ENCODE measurements at places on chromosomes 3 and 15. TPM values are rescaled to one million over a fixed set of nuclear protein-coding genes. Genes with fewer than 3 reads are reported as not detected.

- DNase-seq = no peak
Observed at GRCh38 chr3:72082776-72083462, 298.0 kb upstream of the PROK2 start.

The GRAMD2A gene
- total RNA-seq = 0.44 TPM

- DNase-seq = no peak
Observed at GRCh38 chr3:52146189-52146588, 8.0 kb downstream of the POC1A start.

DNA sequence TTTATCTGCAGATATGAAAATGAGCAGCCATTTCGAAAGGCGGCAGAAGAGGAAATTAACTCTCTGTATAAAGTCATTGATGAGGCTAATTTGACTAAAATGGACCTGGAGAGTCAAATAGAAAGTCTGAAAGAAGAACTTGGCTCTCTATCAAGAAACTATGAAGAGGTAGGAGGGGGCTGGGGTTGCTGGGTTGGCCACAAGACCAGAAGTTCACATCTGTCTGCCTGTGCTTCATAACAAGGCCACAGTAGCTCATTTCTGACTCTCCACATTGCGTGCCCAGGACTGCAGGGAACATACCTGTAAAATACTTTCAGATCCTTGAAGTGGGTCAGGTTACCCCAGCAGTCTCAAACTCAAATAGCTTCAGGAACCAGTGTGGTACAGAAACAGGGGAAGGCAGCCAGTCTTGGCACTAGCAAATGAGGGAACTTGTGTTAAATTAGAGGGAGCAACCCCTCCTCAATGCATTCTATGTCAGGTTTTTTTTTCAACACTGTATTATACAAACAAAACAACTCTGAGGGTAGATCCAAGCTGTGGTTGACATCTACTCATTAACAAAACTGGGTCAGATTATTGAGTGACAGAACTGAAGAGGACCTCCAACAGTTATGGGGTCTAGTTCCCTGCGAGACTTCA is 48.7 kb downstream of the BFSP2 start:
- no peak for DNase-seq

GRCh38 chr15:20356444-20356910 is 185.1 kb downstream of the GOLGA6L6 start:
- DNase-seq = peak; percentile 36

The CCDC9B gene
- total RNA-seq = 9.4 TPM

- peak; percentile 50 for DNase-seq
Observed at GRCh38 chr15:35540885-35541284, 5.1 kb downstream of the DPH6 start.

The BDH1 gene
- total RNA-seq = 12.4 TPM

DNA sequence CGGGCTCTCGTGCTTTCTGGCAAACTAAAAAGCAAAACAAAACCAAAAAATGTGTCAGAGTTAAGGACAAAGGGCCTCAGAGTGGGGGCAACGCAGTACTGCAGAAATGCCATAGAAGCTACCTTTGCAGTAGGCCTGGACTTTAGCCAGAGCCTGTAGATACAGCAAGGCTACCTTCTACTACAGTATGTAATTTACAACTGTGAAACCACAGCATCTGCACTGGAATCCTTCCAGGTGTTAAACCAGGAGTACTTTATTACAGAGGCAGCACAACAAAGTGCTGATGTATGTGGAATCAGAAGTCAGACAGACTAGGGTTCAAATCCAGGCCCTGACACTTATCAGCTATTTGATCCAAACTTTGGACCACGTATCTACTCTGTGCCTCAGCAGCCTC is 34.9 kb downstream of the RUBCN start:
- DNase-seq = no peak

The CYP1A2 gene
- total RNA-seq = not detected

DNA sequence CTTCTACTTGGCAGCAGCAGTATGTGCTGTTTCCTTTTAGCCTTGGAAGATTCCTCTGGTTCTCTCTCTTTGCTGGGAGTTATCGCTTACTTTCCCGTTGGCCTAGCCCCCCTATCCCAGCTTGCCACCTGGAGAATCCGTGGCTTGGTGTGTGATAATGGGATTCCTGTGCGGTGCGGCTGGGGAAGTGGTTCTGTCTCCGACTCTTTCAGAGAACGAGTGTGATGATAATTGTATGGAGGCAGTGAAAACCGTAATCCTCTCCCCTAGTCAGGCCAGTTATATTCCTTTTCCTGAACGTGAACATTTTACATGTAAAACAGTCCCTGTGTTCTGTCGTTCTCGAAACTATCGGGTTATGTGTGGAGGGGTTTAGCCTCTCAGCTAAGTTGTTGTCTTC is 300.1 kb upstream of the C2CD4B start:
- DNase-seq = no peak

- no peak for DNase-seq
Observed at GRCh38 chr3:24810881-24811280, 316.2 kb upstream of the THRB start.

DNA sequence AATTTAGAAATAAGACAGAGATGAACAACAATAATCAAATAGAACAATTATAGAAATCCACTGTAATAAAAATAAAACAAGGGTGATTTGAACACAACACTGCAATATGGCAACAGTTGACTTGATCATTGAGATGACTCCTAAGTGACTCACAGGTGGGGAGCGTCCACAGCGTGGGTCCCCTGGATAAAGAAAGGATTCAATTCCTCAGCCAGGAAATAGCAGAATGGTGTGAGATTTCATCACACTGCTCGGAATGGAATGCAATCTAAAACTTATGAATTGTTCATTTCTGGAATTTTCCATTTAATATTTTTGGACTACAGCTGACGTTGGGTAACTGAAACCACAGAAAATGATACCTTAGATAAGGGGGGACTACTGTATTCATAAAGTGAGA is 82.0 kb downstream of the CNTN3 start:
- no peak for DNase-seq

The TMOD3 gene
- total RNA-seq = 32.3 TPM

The CD96 gene
- 0.22 TPM for total RNA-seq

The CMTM8 gene
- total RNA-seq = 4.6 TPM

The GOLGA8N gene
- 0.15 TPM for total RNA-seq

The TP63 gene
- 0.07 TPM for total RNA-seq

DNA sequence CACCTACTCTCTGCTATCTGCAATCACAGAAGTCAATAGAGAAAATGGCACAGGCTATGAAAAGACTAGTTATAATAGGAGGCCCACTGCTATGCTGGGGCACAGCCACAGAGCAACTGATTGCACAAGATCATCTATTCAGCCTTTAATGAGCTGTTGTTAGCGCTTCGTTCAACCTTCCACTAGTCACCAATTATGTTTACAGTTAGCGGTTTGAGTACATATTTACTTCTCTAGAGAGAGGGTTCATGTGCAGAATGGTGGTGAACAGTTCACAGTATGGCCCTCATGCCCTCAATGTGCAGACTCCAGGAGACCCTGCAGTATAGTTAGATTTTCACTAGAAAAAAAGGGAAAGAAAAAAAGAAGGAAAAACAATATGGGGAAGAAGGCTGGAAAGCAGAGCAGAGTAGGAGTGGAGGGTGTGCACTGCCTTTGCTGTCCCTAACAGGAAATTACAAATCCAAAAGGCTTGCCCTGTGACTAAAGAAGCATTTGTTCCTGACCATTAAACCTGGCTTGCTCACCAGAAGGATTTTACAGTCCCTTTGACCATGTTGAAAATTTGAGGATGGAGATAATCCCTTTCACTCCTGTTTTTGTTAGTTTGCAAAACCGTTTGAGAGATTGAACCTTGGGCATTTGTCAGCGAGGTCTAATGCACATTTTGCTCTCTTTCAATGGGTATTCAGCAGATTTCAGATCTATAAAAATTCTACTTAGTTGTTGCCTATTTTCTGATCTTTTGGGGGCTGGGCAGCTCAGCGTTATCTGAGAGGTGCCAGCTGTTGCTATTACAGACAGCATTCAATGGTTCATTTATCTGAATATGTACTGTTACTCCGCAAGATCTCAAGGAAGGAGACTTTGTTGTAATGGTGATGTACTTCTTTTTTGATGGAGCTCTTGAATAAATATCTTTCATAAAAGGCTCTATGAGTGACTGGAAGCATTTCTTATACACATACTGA is 296.1 kb downstream of the LSAMP start:
- peak; percentile 73 for DNase-seq

DNA sequence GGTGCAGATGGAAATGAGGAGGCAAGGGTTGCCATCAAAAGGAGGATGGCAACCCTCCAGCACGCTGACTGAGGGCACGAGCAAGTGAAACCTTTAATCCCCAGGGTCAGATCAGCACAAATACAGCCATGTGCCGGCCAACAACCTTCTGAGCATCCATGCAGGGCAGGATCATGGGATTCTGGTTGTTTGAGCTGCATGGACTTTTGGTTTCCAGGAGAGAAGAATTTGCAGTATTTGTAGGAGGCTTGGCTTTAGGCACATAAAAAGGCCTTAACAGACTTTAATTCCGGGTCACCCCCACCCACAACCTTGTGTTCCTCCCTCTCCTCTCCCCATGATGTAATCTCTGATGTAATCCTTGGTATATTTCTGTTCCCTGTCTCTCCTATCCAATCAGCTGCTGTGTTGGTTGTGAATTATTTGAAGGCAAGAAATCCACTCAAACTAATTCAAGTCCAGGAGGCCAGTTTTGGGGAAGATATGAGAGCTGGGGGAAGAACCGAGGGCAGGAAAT is 254.3 kb downstream of the SHQ1 start:
- DNase-seq = no peak

DNA sequence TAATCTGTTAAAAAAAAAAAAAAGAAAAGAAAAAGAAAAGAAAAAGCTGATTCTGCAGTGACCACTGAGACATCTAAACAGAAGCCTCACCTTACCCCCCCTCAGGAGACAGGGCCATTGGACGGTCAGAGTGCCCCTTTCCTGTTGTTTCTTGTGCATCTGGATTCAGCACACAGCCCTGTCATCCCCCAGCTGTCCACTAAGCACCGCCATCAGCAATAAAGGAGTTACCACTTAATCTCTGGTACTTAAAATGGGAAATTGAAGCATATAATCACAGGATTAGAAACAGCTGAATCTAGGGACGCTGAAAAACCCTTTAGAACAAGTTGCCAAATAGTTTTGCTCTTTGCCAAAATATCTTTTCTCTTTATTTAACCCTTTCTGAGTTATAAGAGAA is 62.5 kb downstream of the TRIM69 start:
- peak; percentile 13 for DNase-seq

The PCLAF gene
- 90.7 TPM for total RNA-seq

DNA sequence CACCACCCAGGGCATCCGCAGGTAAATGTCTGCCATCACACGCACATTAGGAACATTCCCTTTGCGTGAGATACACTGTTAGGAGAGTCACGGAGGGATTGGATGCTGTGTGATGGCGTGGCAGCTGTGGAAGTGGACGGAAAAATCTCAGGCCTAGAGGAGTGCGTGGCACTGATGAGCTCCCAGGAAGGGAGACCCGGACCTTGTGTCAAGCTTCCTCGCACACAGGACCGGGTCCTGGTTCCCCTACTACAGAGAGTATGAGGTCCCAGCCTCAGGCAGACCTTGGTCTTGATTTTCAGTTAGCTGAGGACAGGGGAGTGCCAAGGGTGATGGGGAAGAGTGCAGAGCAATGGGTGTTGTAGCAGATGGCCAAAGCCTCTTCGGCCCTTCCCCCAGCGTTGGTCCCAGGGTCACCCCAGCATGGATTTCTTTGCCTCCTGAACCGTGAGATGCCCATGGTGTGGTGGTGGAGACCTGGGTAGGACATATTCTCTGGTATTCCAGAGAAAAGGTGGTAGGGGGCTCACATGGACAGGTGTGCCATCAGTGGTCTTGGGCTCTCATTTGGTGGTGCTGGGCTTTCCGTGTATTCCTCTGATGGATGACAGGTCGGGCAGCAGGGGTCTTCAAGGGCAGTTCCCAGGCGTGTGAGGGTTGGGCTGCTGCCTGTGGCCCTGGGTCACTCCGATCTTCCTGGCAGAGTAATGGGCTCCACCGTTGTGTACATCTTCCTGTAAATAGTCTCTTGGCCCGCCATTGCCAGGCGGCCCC is 105.1 kb downstream of the SNRPN start:
- no peak for DNase-seq

DNA sequence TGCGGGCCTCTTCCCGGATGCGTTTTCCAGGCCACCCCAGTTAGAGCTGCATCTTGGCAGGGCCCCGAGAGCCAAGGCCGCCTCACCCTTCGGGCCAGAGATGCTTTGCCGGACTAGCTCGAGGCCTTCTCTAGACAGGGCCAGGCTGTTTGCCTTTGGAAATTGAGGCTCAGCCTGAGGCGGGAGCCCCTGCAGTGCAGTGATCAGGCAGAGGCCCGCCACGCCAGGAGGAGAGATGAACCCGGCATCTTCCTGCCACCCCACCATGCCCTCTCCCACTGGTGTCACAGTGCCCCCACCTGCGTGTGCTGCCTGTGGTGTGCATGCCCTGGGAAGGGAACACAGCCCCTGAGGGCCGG is 8.9 kb upstream of the ROPN1B start:
- DNase-seq = no peak

- DNase-seq = no peak
Observed at GRCh38 chr3:112639455-112640225, 1.3 kb downstream of the CCDC80 start.

DNA sequence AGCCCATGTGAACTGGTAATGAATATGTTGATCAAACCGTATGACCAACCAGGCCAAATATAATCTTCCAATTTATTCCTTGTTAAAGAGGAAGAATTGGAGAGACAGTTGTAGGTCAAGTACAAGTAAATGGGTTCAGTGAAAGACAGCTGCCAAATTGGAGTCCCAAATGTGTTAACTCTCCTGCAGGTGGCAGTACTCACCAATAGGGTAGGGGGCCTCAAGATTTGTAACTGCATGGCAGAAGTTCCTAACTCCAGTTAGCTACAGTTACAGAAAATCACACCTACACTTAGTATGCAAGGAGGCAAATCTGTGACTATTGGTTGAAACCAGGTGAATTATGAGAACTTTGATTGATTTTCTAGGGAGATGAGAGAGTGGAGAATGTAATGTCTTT is 278.0 kb downstream of the ZBBX start:
- no peak for DNase-seq

GRCh38 chr15:88535100-88535499 is 11.4 kb downstream of the DET1 start:
- DNase-seq = peak; percentile 24

DNA sequence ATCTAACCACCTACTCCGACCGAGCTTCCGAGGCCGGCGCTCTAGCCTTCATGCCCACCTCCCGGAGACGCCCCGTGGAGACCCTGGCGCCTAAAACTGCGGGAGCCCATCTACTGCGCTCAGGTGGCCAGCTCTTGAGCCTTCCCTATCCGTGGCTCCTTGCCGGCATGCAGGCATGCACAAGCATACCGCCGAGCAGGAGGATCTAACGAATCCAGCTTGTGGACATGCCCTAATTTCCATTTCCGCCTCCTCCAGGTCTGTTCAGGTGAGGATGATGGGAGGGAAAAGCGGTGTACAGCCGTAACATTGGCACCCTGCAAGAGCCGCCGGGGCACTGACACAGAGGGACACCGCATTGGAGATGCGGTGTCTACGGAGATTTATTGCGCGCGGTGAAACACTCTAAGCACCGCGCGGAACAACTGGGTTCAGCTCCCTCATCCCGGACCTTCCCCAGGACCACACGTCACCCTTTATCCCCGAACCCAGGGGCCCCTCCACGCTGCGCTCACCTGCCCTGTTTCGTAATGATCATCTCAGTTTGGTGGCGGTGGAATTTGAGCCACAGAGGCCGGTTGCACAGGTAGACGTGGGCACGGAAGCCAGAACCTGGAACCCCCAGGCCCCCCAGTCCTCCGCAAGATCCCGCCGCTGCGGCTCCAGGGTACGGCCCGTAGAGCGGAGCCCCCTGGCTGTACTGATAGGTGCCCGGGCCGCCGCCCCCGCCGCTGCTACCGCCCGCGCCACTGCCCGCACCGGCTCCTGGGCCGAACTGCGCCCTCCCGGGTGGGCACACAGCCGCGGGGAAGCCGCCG is 1.0 kb downstream of the EOMES start:
- no peak for DNase-seq

GRCh38 chr15:29601811-29602210 is 220.5 kb downstream of the TJP1 start:
- DNase-seq = peak; percentile 59

The TRAIP gene
- 6.5 TPM for total RNA-seq

All from M059J (cell line).